ENCODE measurements at places on chromosomes 2 and 18. TPM values are rescaled to one million over a fixed set of nuclear protein-coding genes. Genes with fewer than 3 reads are reported as not detected.
A peak's percentile ranks its signal among the peaks of the same experiment; 100 is the strongest.

- no peaks in the 10 kb centered on the region for H3K27me3 ChIP-seq
- no peak overlapping the region for H3K4me3 ChIP-seq
- DNase-seq = no peak
- H3K27ac ChIP-seq = no peak overlapping the region
- no peaks in the 10 kb centered on the region for H3K4me1 ChIP-seq
Observed at GRCh38 chr2:15120631-15121030, 440.5 kb downstream of the NBAS start.

OSR1 gene
- total RNA-seq = 50.3 TPM

- no peaks in the 10 kb centered on the region for H3K27me3 ChIP-seq
- no peak overlapping the region for H3K27ac ChIP-seq
- no peaks in the 10 kb centered on the region for H3K4me1 ChIP-seq
- H3K36me3 ChIP-seq = no peaks in the 10 kb centered on the region
Observed at GRCh38 chr18:58303363-58303762, 259.3 kb downstream of the NEDD4L start.

WDSUB1 gene
- total RNA-seq = 5.2 TPM

- no peak overlapping the region for H3K4me3 ChIP-seq
- DNase-seq = peak; percentile 53
- peak overlapping the region; percentile 37 for H3K27ac ChIP-seq
- H3K36me3 ChIP-seq = peaks cover 8% of the 10 kb centered on the region
Observed at GRCh38 chr2:27781496-27781895, 10.0 kb downstream of the MRPL33 start.

GRCh38 chr2:194842871-194843270, 814.2 kb upstream of the SLC39A10 start:
- DNase-seq = no peak
- H3K4me3 ChIP-seq = no peak overlapping the region
- H3K36me3 ChIP-seq = no peaks in the 10 kb centered on the region
- H3K27me3 ChIP-seq = no peaks in the 10 kb centered on the region
- no peaks in the 10 kb centered on the region for H3K4me1 ChIP-seq

- no peak for DNase-seq
- no peak overlapping the region for H3K27ac ChIP-seq
- H3K36me3 ChIP-seq = no peaks in the 10 kb centered on the region
- H3K4me3 ChIP-seq = no peak overlapping the region
Observed at GRCh38 chr2:179349670-179350303, 85.2 kb upstream of the SESTD1 start.

GRCh38 chr2:215507136-215507535, 71.3 kb upstream of the FN1 start:
- no peak for DNase-seq
- no peaks in the 10 kb centered on the region for H3K36me3 ChIP-seq
- no peak overlapping the region for H3K27ac ChIP-seq
- peaks cover 14% of the 10 kb centered on the region for H3K4me1 ChIP-seq

DNA sequence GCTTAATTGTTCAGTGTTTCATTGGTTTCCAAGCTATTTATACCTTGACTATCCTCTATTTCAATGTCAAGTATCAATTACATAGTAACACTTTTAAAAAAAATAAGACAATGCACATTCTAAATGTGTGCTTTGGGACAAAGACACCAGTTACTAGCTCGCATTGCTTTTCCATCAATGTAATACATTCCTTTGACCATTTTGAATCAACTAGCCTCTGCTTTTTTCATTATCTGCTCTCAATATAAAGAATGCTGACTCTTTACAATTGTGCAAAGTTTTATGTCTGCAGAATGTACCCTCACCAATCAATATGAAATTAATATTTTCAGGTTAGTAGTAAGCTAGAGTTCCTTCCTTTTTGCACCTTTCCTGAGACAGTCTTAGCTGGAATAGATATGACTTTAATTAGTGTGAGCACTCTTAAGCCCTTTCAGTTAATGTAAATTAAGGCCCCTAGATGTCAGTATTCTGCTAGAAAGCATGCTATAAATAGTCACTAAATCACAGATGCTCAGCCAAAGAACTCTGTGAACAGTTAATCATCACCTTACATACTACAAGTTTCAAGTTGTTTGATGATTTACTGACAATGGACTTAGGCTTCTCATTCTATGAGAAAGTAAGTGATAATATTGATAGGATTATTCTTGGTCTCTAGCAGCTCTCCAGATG, 413.6 kb downstream of the PTH2R start:
- no peak overlapping the region for H3K4me3 ChIP-seq
- no peaks in the 10 kb centered on the region for H3K4me1 ChIP-seq
- DNase-seq = no peak
- H3K27me3 ChIP-seq = no peaks in the 10 kb centered on the region
- no peak overlapping the region for H3K27ac ChIP-seq

DNA sequence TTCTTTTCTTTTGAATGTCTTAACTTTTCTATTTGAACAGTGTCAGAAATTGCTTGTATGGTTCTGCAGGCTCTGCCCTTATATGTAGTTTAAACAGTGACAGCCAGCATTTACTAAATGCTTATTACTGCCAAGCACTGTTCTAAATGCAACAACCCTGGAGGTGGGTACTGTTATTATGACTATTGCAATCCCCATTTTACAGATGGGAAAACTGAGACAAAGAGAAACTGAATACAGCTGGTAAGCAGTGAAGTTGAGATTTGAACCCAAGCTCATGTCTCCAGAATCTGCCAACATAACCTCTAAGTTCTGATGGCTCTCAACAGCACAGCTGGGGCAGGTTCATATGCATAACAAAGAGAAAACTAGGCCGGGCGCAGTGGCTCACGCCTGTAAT, 105.7 kb upstream of the GATA6 start:
- no peaks in the 10 kb centered on the region for H3K27me3 ChIP-seq
- H3K4me1 ChIP-seq = no peaks in the 10 kb centered on the region
- no peak for DNase-seq
- H3K27ac ChIP-seq = no peak overlapping the region
- H3K4me3 ChIP-seq = no peak overlapping the region
- no peaks in the 10 kb centered on the region for H3K36me3 ChIP-seq

DNA sequence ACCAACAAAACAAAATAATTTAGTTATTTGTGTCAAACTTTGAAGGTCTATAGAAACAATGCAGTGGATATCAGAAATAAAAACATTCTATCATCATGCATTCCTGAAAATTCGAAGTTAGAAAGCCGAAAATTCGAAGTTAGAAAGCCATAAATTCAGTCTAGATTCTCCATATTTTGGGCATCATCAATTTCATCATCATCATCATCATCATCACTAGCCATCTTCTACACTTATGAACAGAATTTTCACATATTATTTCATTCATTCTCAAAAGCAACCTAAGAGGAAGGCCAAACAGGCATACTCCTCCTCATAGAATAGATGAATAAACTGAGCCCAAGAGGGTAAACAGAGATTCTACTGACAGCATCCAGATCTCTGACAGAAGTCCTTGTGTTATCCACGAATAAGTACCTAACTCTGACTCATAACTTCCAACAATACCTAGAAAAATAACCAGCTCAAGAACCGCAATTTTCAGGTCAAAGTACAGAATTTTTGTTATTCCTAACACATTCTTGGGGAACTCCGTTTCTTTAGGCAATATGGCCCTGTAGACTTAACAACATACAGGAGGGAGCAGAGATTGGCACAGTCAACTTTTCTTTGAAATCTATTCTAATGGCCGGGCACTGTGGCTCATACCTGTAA, 84.7 kb downstream of the TCF4 start:
- no peaks in the 10 kb centered on the region for H3K36me3 ChIP-seq
- no peak for DNase-seq
- no peaks in the 10 kb centered on the region for H3K27me3 ChIP-seq
- no peak overlapping the region for H3K27ac ChIP-seq
- no peak overlapping the region for H3K4me3 ChIP-seq

DNA sequence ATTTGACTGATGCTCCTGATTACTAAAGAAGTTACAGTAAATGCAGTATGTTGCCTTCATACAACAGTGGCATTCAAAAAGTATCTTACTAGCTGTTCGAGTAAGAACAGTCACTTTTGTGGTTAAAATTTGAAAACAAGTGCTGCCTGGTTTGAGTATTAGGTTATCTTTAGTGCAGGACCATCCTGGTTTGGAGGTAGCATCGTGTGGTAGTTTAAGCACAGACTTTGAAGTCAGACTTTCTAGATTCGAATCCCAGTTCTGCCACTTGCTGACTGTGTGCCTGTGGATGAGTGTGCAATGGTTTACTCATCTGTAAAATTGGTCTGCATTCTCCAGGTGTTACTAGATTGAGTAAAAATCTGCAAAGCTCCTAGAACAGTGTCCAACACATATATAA, 96.8 kb downstream of the SGPP2 start:
- peaks cover 10% of the 10 kb centered on the region for H3K4me1 ChIP-seq
- no peaks in the 10 kb centered on the region for H3K27me3 ChIP-seq
- DNase-seq = no peak
- no peak overlapping the region for H3K4me3 ChIP-seq

DNA sequence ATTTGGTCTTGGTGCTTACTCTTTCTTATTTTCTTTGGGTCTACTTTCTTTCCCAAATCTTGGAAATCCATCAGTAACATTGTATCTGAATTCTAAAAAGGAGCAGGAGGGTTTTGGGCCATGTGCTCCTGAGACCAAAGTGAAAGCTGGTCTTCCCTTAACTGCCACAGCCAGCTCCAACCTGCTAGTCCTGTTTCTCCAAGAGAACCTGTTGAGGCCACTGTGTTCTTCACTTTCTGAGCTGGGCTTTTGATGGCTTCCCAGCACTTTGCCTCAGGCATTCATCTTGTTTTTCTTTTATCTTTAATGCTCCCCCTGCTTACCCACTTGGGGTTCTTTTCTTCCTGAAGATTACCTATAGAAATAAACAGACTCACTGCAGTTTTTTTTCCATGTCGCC, 53.3 kb downstream of the ARHGAP28 start:
- no peak overlapping the region for H3K27ac ChIP-seq
- peaks cover 14% of the 10 kb centered on the region for H3K4me1 ChIP-seq
- no peak for DNase-seq
- no peak overlapping the region for H3K4me3 ChIP-seq
- no peaks in the 10 kb centered on the region for H3K27me3 ChIP-seq

DNA sequence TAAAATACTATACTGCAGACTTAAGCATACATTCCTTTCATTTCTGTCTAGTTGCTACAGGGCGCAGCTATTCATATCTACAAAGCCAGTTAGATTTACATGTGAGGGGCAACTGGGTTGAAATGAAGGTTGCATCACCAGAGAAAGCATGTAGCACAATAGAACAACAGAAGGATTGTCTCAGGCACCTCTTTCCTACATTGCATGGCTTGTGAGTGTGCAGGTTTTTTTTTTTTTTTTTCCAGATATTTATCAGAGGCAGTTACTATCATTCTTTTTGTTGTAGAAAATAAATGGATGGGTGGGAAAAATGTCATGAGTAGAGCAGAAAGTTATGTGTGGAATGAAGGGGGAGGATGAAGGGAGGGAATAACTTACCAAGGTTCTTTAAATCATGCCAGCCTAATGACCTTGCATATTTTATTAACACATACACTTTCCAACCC, 86.8 kb downstream of the ERBB4 start:
- H3K4me3 ChIP-seq = no peak overlapping the region
- no peaks in the 10 kb centered on the region for H3K27me3 ChIP-seq
- peaks cover 3% of the 10 kb centered on the region for H3K4me1 ChIP-seq
- no peak for DNase-seq
- no peak overlapping the region for H3K27ac ChIP-seq

Measured in esophagus muscularis mucosa (tissue), 4 donors.